ENCODE measurements at places on chromosomes 11 and 22. TPM values are rescaled to one million over a fixed set of nuclear protein-coding genes. Genes with fewer than 3 reads are reported as not detected.

- peak; percentile 62 for DNase-seq
Observed at GRCh38 chr11:2298795-2299761, 2.6 kb downstream of the C11orf21 start.

Gene WT1
- 0.49 TPM for total RNA-seq

Gene TPBGL
- 0.26 TPM for total RNA-seq

Gene ZNF280A
- not detected for total RNA-seq

DNA sequence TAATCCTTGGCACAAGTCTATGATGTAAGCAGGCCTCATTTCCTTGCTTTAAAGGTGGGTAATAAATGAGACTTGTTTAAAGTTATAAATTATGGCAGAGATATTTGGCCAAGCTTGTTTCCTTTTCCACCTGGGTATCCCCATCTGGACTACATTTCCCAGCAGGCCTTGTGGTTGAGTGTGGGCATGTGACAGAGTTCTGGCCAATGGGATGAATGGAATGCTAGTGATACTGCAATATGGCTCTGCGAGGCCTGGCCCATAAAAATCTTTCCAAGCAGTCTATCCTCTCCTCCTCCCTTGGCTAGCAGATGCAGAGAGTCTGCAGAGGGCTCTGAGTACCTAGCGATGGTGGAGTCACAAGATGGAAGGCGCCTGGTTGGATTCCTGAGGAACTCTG is 102.5 kb downstream of the TIMP3 start:
- no peak for DNase-seq

DNA sequence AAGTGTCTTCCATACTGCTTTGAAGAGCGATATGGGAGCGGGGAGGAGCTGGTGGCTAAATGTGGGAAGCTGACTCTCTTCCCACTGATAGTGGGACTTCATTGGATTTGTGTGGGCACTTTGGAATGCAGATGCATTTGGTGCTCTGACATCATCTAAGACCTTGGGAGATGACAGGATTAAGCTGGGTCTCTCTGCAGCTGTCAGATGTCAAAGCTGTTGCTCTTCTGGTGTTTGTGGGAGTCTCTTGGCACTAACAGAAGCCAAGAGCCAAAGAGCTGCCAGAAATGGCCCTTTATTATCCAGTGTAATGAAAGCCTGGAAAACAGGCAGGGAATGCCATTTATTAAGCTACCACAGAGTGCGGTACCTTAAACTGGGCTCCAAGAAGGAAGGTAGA is 20.6 kb downstream of the GRAMD1B start:
- no peak for DNase-seq

- DNase-seq, result peak; percentile 69
Observed at GRCh38 chr22:31229402-31230079, 17.4 kb downstream of the LIMK2 start.

DNA sequence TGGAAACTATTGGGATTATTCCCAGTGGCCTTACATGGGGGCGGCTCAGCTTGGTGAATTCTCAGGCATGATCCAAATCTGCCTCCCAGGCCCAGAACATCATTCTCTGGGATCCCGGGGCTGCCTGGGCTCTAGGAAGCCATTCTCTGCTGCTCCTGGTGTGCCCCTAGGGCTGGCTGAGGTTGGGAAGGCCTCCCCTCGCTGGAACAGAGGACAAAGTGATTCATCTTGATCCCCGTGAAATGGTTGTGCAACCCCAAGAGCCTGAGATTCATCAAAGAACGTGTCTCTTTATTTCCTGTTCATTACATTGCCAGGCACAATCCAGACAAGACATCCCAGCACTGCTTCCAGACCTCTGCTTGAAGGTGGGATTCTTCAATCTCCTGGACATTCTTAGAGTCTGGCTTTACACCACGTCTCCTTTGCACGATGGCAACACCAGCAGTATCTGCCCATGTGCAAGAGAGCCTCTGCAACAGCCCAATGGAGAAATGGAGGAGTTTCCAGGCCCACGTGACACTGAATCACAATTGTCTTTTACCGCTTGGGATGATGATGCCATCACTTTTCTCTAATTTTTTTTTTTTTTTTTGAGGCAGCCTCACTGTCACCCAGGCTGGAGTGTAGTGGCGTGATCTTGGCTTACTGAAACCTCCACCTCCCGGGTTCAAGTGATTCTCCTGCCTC is 52.3 kb downstream of the TST start:
- DNase-seq, result no peak

DNA sequence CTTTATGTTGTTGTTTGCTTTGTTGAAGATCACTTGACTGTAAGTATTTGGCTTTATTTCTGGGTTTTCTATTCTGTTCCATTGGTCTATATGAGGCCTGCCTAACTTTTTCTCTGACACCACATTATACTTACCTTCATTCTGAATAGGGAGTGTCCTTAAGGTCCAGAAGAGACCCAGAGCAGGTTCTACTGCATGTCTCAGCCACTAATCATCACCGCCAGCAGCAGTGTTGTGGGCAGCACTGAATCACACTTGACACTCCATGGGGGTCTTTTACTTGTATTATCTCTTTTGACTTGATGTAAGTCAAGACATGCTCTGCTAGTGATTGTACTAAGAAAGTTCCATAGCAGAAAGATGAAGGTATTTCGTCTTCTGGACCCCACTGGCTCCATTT is 274.9 kb downstream of the TENM4 start:
- DNase-seq, result no peak

Gene OR56A1
- total RNA-seq, result 0.05 TPM

GRCh38 chr11:4060182-4060923 is 34.2 kb upstream of the RRM1 start:
- DNase-seq, result no peak

GRCh38 chr11:109984634-109985289 is 108.4 kb upstream of the ZC3H12C start:
- no peak for DNase-seq

- no peak for DNase-seq
Observed at GRCh38 chr11:45688472-45689033, 23.1 kb upstream of the CHST1 start.

Gene NPTXR
- 27.0 TPM for total RNA-seq

Gene CD6
- total RNA-seq, result 4.2 TPM

DNA sequence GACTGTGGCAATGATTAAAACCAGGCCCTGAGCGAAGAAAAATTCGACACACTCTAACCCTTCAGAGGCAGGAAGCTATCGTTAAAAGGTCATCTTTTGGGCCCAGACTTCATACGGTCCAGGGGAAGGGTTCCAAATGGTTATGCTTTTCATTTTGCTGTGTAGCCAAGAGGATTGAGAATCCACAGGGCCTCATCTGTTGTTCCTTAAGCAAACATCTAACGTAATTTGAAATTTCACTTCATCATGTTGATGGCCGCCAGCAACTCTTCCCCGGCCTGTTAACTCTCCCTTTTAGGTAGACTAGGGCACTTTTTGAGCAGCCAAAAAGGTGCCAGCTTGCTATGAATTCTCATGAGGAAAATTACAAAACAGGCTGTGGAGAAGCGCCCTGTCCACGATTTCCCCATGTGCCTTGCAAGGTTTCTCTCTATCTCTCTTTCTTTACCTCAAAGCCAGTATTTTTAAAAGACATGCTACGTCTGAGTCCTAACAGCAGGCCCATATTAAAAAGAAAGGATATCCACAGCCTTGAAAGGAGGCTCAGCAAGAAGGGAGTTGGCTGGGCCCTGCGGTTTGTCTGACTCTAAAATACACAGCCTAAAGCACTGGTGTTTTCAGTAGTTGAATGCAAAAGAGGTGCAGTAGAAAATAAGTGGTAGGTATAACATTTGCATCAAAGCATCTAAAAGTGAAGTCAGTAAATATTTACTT is 356.3 kb upstream of the NARS2 start:
- no peak for DNase-seq

Gene CARNS1
- 1.3 TPM for total RNA-seq

All from ureter (tissue), 1 donor.